ENCODE measurements at places on chromosomes 1 and 21.

DNA sequence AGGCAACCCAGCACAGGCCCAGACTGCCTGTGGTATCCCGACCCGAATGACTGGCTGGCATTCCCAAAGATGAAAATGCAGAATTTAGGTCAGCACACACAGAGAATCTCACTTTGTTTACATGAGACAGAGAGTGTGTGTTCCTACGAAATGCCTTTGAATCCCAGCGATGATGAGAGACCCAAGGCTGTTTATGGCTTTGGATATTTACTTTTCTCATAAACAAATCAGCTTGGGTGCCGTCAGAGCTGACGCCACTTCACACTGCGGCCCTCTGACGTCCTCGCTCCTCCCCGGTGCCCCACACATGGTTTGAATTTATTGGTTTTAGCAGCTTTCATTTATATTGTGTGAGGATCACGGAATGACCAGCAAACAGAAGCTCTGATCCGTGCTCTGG, 18.7 kb downstream of the TRABD2B start:
- DNase-seq = no peak

GRCh38 chr1:223639331-223639749, 26.2 kb downstream of the CAPN8 start:
- no peak for DNase-seq

GRCh38 chr1:51515312-51515960, 3.6 kb downstream of the EPS15 start:
- DNase-seq = no peak

GRCh38 chr1:179228783-179229213, 679 bp downstream of the ABL2 start:
- peak; percentile 22 for DNase-seq

GRCh38 chr21:33924766-33925100, 9.1 kb upstream of the ATP5PO start:
- DNase-seq = no peak

DNA sequence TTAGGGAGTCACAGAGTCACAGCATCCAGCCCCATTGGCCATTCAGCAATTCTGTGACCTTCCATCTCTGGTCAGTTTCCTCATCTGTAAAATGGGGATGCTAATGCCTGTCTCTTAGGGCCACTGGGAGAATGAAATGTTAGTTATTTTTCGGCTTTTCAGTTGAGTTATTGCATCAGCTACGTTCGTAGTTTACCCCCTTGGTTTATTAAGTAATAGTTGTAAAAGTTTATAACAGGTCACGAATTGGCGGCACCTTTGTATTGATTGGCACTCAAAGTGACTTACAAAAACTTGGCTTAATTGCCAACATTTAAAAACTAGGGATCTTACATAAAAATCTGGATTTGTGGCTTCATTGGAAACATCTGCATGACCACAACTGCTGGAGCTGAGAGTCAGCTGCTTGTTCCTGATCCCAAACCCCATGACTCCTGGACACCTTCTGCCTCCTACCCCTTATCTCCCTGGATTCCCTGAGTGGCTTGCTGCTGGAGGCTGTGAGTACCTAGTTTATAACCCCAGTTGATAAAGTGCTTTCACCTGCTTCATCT, 23.0 kb upstream of the SLC1A7 start:
- DNase-seq = no peak

DNA sequence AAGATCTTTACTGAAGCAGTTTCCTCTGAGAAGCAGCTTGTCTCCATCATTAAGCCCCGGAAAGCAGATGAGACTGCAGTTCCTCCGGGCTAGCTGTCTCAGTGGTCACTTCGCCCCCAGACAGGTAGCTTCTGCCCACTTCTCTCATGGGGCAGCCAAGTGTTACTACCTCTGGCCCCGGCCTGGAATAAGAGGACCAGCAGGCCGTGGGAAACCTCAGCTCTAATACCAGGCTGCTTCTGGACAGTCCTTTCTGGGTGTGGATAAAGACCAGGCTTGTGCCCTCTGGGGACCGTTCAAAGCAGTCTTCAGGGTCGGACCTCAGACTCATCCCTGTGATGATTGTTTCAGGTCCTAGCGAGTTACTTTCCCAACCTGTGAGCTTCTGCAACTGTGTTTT, 54.8 kb downstream of the RUNX3 start:
- no peak for DNase-seq

DNA sequence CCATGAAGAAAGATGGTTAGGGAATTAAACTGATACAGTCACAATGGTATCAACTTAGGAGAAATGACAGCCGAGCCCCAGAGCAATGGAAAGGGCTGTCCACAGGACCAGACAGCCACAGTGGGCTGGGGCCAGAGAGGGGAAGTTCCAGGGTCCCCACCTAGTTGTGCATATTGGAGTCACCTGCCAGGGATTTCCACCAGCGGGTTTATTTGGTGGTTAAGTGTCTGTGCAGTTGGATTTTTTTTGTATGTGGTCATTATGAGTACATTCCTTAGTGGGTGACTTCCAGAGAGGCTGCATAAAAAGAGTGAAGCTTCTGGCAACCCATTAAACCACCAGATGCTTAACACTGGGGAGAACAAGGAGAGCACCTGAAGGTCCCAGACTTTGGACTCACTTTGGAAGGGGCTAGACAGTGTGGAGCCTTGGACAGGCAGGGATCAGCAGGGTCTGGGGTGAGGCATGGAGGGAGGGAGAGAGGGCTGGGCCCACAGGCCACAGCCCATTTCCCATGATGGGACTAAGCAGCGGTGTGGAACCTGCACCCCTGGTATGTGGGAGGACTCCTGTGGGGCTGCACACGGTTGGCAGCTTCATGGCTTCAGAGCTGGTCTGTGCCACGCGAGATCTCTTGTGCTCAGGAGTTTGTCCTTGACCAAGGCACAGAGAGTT, 7.8 kb upstream of the PTTG1IP start:
- DNase-seq = no peak

DNA sequence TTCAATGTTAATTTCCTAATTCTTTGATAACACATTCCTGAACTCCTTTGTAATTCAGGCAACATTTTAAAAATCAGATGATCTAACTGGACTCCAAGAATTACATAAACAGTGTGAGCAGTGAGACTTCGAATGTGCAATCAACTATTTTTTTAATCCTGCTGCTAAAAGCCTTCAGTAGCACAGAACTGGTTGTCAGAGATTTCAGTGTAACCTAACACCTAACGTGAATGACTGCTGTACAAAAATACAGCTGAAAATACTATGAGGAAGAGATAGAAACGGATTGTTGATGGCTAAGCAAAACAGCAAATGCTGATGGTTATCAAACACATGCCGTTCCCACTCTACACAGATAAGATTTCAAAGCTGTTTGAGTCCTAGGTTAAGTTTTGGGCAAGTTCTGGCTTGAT, 46.1 kb downstream of the APP start:
- DNase-seq = no peak

DNA sequence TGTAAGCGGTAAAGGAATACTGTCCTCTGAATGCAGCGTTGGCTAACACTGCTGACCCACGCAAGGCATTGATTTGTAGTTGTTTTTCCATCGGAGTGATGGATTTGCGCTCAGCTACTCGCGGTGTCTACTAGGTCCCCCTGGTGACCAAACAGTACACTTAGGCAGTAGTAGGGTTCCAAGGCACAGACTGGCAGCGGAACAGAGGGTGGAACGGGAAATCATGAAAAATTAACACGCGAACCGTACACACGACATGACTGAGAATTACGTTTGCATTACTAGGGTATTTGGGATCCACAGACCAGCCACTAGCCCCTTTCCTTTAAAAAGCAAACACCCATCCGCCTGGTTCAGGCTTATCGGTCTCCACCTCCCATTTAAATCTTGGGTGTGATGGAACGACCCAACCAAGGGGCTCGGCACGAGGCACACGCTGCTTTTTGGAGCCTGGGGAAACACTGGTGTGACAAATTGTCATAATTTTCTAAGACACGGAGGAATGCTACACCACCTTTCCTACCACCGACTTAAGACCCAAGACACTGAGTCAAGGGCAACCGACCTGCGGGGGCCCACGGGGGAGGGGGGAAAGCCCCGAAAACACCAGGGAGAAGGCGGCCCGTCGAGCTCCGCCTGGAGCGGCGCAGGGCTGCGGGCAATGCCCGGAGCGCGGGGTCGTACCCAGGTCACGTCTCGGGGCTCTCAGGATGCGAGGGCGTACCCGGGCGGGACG, 699 bp downstream of the DIPK1A start:
- DNase-seq = peak; percentile 40

- DNase-seq = no peak
These were observed 230.4 kb downstream of the SLC35F3 start for GRCh38 chr1:234134878-234135277.

- DNase-seq = no peak
These were observed 44.4 kb downstream of the KANK4 start for GRCh38 chr1:62274496-62275485.

GRCh38 chr1:63705078-63705477, 68.7 kb upstream of the ROR1 start:
- DNase-seq = no peak

DNA sequence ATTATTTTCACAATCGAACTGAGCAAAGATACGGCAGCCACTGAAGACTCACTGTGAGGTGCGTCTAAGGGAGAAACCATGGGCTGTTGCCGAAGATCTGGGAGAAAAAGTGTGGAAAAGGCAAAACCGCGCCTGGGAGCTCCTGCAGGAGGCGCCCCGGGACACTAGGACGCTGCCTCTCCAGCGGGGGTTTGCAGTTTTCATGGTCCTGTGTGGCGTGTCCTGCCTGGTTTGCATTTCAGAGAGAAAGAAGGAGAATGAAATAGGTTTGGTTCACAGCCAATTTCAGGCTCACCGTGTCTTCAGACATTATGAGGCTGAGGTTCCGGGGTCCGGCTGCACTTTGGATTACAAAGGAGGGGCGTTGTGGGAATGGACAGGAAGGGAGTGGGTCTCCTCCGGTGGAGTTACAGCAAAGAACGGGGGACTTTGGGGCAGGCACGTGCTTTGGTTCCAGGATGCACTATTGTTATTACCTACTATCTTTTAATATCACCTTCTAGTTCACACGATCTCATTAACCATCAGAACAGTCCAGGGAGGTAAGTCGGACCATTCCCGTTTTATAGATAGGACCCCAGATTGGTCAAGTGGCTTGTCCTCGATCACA, 179.8 kb downstream of the DYRK1A start:
- no peak for DNase-seq

DNA sequence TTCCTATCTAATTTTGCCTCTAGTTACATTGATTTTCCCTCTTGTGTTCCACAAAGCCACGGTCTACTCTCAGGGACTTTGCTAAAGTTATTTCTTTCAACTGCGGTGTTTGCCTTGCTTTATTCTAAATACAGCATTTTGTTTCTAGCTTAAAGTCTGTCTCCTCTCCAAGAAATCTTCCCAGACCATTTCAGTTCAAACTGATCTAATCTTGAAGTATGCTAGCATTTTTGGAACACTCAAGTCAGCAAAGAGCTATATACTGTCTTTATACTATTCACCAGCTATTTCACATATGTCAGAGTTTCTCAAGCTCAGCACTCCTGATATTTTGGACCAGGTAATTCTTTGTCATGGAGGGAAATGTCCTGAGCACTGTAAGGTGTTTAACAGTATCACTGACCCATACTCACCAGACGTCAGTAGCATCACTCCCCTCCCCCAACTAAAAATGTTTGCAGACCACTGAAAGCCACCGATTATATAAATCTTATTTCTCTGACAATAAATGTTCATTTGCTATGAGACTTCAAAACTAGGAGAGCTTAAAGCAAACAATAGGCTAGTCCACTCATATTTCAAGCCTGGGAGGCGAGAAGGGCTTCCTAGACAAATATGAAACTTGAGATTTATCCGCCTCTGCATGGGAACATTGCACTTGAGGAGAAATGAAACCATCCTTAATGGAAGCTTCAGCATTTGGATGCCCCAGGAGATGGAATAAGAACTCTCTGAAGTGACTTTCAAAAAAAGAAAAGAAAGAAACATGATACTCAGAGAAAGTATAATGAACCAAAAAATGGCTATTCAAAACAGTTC, 81.1 kb downstream of the KIAA0319L start:
- peak; percentile 96 for DNase-seq

- DNase-seq = no peak
These were observed 33.4 kb upstream of the OSBPL9 start for GRCh38 chr1:51583532-51583931.

DNA sequence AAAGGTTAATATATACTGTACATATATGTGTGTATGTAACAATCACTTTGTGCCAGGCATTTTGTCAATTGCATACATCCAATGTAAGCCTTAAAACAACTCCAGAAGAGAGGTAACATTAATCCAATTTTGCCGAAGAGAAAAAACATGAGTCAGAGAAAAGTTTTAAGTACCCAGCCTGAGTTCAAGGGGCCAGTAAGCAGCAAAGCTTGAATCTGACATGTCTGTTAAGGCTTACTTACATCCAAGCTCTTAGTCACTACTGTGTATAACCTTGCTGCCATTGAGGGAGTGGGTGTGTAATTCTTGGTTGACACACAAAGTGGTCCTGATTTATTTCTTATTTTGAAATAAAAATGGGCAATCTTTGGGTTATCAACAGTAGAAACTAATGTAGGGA, 360.4 kb upstream of the LYPLAL1 start:
- DNase-seq = no peak

GRCh38 chr1:54951810-54952226, 28.6 kb upstream of the TMEM61 start:
- DNase-seq = no peak

GRCh38 chr1:110475362-110476027, 24.5 kb downstream of the PROK1 start:
- DNase-seq = no peak

- DNase-seq = peak; percentile 89
These were observed 15.6 kb upstream of the HJV start for GRCh38 chr1:146036965-146037646.

DNA sequence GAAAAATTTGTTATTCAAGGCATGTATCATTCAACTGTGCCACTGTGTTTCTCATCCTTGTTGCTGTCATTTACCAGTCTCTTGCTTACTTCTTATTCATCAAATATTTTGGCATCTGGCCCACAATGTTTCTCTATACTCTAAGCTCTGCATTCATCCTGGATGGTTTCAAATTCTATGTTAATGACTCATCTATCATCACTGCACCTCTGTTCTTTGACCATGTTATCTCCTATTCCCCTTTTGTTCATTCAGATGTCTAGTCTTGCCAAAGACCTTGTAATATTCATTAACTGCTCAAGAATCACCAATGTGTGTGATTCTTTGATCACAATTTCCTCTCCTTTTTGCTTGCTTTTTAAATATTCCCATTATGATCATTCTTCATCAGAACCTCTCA, 54.6 kb upstream of the PRKACB start:
- DNase-seq = no peak

- DNase-seq = peak; percentile 76
These were observed 196.4 kb downstream of the PLPP3 start for GRCh38 chr1:56382929-56383328.

Data from DMS79 treated with DMSO at 0.1 percent for 48 hours (cell line).